ENCODE measurements at places on chromosomes 16 and 17. TPM values are rescaled to one million over a fixed set of nuclear protein-coding genes. Genes with fewer than 3 reads are reported as not detected.

- no peak for DNase-seq
These were observed 16.3 kb downstream of the ITGAD start for GRCh38 chr16:31409433-31409832.

- DNase-seq: no peak
These were observed 17.1 kb upstream of the VWA3A start for GRCh38 chr16:22075043-22075757.

DNA sequence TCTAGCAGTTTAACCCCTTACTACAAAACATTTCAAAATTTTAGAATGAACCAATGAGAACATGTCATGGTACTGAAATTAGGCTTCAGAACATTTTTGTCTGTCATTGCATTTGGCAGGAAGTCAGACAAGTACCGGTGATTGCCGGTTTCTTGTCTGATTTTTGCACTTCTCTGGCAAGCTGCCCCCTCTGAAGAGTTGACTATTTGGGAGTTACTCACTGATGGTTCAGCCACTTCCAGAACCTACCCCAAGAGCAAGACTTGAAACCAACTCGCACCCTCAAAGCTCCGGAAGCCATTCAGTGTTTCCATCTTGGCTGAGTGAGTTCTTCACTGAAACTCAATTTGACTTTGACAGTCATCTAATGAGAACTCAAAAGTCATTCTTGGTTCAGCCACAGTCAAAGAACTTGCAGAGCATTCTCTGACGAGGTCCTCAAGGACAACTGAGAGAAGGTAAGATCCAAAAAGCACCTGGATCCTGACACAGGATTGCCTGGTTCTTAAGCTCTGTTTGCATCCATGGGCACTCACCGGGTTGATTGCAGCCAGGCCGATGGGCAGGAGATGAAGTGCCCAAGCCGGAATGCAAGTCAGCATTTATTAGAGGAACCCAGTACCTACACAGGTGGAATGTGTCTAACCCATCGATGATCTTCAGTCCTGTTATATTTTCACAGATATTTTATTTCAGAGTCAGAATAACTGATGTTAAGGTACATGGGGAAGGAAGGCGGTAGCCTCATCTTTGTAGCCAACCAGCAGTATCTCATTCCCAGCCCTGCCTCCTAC lies 93.6 kb downstream of the USP22 start:
- no peak for DNase-seq

The CD300E gene
- under 0.01 TPM for total RNA-seq

The PPP1R27 gene
- total RNA-seq: not detected

GRCh38 chr16:51968749-51969148 lies 578.2 kb downstream of the TOX3 start:
- DNase-seq: no peak

DNA sequence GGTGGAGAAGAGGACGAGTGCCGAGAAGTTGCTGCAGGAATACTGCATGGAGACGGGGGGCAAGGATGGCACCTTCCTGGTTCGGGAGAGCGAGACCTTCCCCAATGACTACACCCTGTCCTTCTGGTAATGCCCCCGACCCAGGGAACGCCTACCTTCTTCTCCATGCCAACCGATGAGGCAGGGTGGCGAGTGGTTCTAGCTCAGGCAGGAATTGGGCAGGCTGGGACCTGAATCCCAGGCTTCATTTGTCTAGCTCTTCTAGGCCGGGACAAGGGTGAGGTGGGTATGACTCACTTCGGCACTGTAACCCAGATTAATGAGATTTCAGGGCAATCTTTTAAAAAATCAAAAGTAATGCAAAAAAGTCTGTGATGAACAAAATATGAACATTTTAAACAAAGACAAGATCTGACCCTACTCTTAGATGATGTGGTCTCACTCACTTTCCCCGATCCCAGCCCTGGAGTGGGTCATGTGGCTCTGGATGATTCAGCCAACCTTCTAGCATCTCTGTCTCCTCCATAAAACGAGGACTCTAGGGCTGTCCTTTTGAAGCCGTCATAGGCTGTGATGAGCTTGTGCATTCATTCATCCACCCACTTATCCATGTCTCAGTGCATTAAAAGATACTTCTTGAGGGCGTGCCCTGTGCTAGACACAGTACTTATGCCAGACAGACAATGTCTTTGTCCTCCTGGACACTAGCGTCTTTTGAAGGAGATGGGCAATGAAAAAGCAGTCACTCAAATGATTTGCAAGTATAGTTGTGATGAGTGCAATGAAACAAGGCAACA lies 102.6 kb downstream of the SDR42E1 start:
- DNase-seq: no peak

GRCh38 chr16:51393381-51394005 lies 242.4 kb upstream of the SALL1 start:
- no peak for DNase-seq

DNA sequence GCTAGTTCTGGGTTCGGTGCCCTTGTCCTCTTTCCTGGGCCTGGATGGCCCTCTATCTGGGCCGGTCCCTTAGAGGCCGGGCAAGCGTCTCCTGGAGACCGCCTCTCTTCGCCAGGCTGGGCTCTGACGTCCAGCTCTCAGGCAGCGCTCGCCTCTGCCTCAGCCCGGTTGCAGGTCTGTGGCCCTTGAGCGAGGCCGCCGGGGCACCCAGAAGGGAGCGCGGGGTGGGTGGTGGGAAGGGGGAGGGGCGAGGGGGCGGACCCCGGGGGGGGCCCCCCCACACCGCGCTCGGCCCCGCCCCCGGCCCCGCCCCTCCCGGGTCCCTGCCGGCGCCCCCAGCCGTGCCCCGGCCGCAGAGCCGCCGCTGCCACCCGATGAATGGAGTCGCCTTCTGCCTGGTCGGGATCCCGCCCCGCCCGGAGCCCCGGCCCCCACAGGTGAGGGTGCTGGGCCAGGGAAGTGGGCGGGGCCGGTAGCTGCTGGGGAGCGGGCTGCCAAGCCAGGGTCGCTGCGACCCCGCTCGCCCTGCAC lies at the start of gene ARHGAP23:
ARHGAP23 (plus strand) TSS at position 353 of the 531 bp plus-strand sequence; CDS start at position 375, 22 bp downstream.
- DNase-seq: peak; percentile 99

GRCh38 chr16:67872631-67873434 lies at the start of gene EDC4:
Gene EDC4, plus strand, starts transcription at chr16:67873052. Its CDS starts 210 bp downstream, at chr16:67873262.
- DNase-seq: peak; percentile 98

- peak; percentile 96 for DNase-seq
These were observed 943 bp upstream of the COTL1 start for GRCh38 chr16:84618581-84619460.

The CYGB gene
- total RNA-seq: 74.0 TPM

The CDH1 gene
- 1.1 TPM for total RNA-seq

DNA sequence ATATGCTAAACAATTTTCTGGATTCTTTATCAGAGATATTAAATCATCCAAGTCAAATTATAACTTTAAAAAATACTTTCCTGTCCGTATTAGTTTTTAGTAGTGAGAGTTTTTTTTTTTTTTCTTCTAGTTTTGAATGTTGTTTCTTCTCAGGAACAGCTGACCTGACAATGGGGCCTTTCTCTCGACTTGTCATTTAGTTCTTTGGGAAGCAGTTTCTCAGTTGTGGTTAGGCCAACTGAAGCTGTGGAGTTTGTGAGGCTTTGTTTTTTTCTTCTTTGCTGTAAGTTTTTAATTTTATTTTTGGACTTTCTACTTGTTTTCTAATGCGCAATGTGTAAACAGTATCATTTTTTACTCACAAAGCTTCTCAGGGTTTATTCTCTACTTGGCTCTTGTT lies 140.8 kb downstream of the FTO start:
- DNase-seq: no peak

DNA sequence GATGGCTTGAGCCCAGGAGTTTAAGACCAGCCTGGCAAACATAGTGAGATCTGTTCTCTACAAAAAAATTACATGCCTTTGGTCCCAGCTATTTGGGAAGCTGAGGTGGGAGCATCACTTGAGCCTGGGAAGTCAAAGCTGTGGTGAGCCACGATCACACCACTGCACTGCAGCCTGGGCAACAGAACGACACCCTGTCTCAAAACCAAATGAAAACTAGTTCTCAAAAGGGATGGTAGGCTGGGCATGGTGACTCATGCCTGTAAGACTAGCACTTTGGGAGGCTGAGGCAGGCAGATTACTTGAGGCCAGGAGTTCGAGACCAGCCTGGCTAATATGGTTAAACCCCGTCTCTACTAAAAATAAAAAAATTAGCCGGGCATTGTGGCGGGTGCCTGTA lies 31.1 kb downstream of the PPM1D start:
- no peak for DNase-seq

The PROCA1 gene
- 0.88 TPM for total RNA-seq

The PYY gene
- not detected for total RNA-seq

DNA sequence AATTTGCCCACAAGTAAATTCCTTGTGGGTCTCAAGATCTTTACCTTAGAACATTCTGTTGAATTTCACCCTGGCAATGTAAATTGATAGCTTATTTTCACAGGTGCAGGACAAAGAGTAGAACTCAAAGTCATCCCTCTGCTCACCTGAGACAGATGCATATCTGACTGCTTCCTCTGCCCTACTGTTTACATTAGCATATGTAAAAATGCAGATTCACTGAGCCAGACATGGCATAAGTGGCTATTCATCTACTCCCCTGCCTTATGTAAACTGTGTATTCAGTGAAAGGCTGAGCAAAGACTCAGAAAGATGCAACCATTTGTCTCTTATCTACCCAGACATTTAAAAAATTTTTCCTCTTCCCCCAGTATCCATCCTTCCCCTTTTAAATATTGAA lies 22.3 kb upstream of the MILR1 start:
- no peak for DNase-seq

The ITGB4 gene
- total RNA-seq: 0.29 TPM

DNA sequence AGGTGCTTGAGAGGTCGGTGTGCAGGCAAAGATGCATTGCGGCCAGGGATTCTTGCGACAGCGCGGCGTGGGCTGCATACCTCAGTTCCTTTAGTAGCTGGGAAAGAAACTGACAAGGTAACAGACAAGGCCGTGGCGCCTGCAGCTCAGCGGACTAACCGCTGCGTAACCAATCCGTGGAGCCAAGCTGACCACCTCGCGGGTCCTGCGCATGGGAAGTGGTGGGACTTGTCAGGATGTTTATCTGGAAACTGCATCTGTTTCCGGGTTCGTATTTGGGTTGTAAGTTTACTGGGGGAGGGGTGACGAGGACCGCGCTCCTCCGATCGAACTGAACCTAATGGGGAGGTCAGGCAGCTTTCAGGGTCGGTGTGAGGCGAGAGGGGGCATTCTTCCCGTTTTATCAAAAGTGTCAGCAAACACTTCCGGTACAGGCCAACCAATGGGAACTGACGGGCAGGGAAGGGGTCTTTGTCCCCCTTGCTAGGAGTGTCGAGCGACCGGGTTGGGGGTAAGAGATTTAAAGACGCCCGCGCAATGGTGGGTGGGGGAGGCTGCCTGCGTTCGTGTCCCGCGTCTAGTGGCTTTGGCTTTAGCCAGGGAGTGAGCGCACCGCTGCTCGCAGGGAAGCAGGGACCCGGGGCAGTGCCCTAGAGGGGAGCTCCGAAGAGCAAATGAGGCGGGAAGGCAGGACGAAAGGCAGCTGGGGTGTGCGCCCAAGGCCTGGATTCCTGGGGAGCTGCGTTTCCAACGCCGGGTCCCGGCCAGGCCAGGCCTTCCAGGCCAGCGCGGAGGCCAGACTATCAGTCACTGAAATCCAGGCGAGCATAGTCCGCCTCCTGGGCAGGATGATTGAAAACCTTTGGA lies 7.0 kb downstream of the IRX6 start:
- no peak for DNase-seq

The PPP4C gene
- 175 TPM for total RNA-seq

GRCh38 chr16:630815-631405 lies at the start of gene WFIKKN1:
Gene WFIKKN1, plus strand, starts transcription at chr16:630985. Its CDS starts 269 bp downstream, at chr16:631254.
- DNase-seq: peak; percentile 93

The SRL gene
- not detected for total RNA-seq
